ENCODE measurements at places on chromosomes 1 and 21. TPM values are rescaled to one million over a fixed set of nuclear protein-coding genes. Genes with fewer than 3 reads are reported as not detected.

The DNM3 gene
- 1.2 TPM for total RNA-seq

The ANGPTL3 gene
- total RNA-seq, result not detected

The MT1HL1 gene
- total RNA-seq, result not detected

The SIPA1L2 gene
- total RNA-seq, result 17.9 TPM

The DCST1 gene
- not detected for total RNA-seq

The DCST2 gene
- 0.64 TPM for total RNA-seq

The FMO2 gene
- total RNA-seq, result not detected

The TRIM46 gene
- total RNA-seq, result 3.4 TPM

The SPRR1B gene
- total RNA-seq, result 15.3 TPM

The PLA2G2A gene
- not detected for total RNA-seq

The COL11A1 gene
- total RNA-seq, result 4.1 TPM

The LIPI gene
- total RNA-seq, result not detected

The OR14K1 gene
- not detected for total RNA-seq

The HSPA6 gene
- 24.3 TPM for total RNA-seq

The ST3GAL3 gene
- 8.7 TPM for total RNA-seq

The RBP7 gene
- total RNA-seq, result 1.7 TPM

The C1orf50 gene
- total RNA-seq, result 3.8 TPM

The SLAMF9 gene
- 12.1 TPM for total RNA-seq

The MMEL1 gene
- total RNA-seq, result 0.96 TPM

The CYP4A22 gene
- total RNA-seq, result not detected

The MRPL20 gene
- total RNA-seq, result 74.5 TPM

The RUNX3 gene
- 0.85 TPM for total RNA-seq

The PADI4 gene
- 0.21 TPM for total RNA-seq

The CR1 gene
- total RNA-seq, result not detected

The COL24A1 gene
- under 0.01 TPM for total RNA-seq

The LCE1F gene
- not detected for total RNA-seq

The AMPD1 gene
- not detected for total RNA-seq

The DTL gene
- total RNA-seq, result 3.0 TPM

The NECAP2 gene
- total RNA-seq, result 181 TPM

The CDCA8 gene
- 1.4 TPM for total RNA-seq

The SLC44A3 gene
- 9.2 TPM for total RNA-seq

The CD160 gene
- under 0.01 TPM for total RNA-seq

The S100A9 gene
- total RNA-seq, result 949 TPM

The SLAMF7 gene
- total RNA-seq, result 3.4 TPM

The OR2T12 gene
- total RNA-seq, result not detected

The AMY2B gene
- 2.1 TPM for total RNA-seq

The F3 gene
- total RNA-seq, result 791 TPM

The HOOK1 gene
- total RNA-seq, result 9.2 TPM

The TMPRSS2 gene
- 5.1 TPM for total RNA-seq

The GLIS1 gene
- total RNA-seq, result 0.24 TPM

The S100A8 gene
- total RNA-seq, result 185 TPM

The TNFRSF4 gene
- not detected for total RNA-seq

The TFF2 gene
- not detected for total RNA-seq

The OR10K1 gene
- total RNA-seq, result not detected

The PERM1 gene
- not detected for total RNA-seq

The TFAP2E gene
- 0.48 TPM for total RNA-seq

The CFAP126 gene
- not detected for total RNA-seq

The PCP4 gene
- total RNA-seq, result not detected

Measured in tracheal epithelial cell (primary cell).